Cerebellar nuclear complex (tissue), 1 donor: ENCODE measurements at places on chromosomes 3 and 15.

- DNase-seq, result no peak
Measured at GRCh38 chr3:157300094-157300493, 136.6 kb upstream of the PTX3 start.

- no peak for DNase-seq
Measured at GRCh38 chr15:63210151-63211091, 21.0 kb downstream of the RAB8B start.

- DNase-seq, result no peak
Measured at GRCh38 chr3:173745952-173746682, 348.6 kb downstream of the NLGN1 start.

DNA sequence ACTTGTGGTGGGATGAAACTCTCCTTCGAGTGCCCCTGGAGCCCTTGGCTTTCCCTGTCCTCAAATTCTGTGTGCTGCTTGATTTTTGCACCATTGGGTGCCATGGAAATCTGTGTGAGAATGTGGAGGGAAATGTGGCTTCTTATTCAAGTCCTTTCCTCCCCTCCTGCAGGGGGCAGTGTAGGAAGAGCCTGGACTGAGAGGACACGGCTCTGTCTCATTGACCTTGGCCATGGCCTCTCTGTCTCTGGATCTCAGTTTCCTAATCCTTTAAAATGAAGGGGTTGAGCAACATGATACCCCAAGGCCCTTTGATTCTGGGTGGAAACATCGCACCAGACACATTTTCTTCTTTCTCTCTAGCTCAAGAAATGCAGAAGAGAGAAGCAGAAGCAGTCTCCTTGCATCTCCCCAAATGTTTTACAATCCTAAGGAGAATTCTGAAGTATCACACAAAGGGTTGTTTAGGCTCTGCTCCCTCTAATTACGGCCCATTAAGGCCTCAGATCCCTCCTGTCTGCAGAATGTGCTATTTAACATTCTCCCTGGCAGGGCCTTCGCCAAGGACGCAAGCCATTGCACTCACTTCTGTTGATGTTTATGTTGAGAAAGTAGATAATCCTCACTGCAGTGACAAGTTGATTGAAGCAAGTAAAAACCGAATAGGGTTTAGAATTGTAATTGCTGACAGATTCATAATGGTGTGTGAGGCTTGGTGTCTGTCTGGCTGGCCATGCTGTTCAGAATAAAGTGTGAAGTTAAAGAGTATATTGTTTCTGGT, 169.1 kb downstream of the TPRG1 start:
- DNase-seq, result no peak

- DNase-seq, result no peak
Measured at GRCh38 chr15:60722328-60723112, 243.6 kb upstream of the ICE2 start.
